ENCODE measurements at places on chromosomes 6 and 20.

- DNase-seq: peak; percentile 53
These were observed at the start of gene OGFR for GRCh38 chr20:62804627-62805154. Gene OGFR, plus strand, starts transcription at chr20:62804835. Its CDS starts 25 bp downstream, at chr20:62804860.

DNA sequence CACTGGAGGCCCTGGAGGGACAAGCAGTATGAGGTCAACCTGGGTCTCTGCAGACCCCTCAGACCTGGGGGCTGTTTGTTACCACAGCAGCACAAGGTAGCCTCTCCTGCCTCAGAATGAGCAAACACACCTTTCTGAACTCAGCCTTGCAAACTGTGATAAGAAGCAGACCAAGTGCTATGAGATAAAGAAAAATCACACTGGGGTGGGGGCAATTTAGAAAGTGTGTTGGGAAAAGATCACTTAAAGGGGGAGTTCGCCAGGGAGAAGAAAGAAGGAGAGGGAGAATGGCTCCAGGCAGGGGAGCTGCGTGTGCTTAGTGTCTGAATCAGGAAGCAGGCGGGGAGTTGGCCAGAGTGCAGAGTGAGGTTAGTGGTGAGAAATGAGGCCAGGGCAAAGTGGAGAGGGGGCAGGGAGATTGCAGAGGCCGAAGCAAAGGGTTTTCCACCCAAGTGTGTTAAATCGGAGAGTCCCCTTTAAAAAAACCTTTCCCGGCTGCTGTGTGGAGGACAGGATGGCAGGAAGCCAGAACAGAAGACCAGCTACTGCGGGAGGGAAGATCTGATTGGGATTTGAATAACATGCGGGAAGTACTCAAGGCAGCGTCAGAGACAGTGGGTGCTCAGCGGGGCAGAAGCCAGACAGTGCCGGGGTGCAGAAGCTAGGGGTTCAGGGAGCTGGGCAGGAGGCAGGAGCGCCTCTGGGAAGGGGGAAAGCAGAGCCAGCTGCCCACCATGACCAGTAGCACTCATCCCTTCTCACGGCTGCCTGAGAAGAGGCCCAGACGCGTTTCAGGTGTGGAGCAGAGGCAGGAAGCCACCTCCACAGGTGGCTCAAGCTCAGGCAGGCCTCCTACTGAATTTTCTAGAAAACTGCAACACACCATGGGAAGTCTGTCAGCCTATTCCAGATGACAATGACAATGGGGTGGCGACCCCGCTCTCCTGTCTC is 9.0 kb downstream of the ADA start:
- DNase-seq: no peak

GRCh38 chr6:156585859-156586258 is 191.3 kb upstream of the ARID1B start:
- no peak for DNase-seq

DNA sequence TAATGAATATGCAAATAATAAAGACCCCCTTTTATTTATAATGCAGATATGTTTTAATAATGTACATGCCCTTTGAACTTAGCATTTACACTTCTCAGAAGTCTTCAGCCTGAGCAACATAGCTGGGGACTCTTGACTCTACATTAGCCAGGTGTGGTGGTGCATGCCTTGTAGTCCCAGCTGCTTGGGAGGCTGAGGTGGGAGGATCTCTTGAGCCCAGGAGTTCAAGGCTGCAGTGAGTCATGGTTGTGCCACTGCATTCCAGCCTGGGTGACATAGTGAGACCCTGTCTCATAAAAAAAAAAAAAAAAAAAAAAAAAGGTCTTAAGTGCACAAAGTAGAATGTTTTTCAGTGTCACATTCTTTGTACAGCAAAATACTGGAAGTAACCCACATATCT is 17.3 kb upstream of the MAPK13 start:
- DNase-seq: no peak

GRCh38 chr6:63263444-63263843 is 52.2 kb downstream of the FKBP1C start:
- no peak for DNase-seq

- no peak for DNase-seq
These were observed 56.6 kb upstream of the RREB1 start for GRCh38 chr6:7050872-7051779.

DNA sequence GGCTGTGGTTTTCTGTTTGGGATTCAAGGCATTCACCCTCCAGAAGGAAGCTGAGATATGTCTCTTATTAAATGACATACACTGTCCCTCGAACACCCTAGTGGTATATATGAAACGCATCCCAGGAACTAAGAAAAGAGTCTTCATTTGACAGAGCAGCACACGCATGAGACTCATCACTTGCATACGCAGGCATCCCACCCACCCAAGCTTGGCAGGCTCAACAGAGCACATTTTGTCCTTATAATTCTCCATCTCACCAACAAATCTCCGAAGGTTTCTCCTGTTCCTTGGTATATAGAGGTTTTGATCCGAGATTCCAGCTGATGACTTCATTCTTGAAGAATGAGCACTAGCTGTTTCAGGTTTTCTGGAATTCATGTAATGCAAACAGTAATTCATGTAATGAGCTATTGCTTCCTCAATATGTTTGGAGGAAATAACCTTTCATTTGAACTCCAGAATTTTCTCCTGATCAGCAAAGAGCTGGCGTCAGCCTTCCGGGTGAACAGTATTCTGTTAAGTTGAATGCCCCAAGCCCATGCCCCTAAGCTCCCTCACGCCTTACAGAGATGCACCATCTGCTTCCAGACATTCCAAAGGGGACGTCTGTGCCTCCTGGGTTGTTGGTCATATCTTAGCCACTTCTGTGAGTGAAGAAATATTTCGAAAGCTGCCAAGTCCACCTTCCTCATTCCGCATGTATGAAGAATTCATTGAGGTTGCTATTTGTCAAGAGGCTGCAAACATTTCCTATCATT is 66.0 kb upstream of the CDH4 start:
- no peak for DNase-seq

GRCh38 chr6:31394381-31394780 is 9.0 kb upstream of the MICA start:
- no peak for DNase-seq

DNA sequence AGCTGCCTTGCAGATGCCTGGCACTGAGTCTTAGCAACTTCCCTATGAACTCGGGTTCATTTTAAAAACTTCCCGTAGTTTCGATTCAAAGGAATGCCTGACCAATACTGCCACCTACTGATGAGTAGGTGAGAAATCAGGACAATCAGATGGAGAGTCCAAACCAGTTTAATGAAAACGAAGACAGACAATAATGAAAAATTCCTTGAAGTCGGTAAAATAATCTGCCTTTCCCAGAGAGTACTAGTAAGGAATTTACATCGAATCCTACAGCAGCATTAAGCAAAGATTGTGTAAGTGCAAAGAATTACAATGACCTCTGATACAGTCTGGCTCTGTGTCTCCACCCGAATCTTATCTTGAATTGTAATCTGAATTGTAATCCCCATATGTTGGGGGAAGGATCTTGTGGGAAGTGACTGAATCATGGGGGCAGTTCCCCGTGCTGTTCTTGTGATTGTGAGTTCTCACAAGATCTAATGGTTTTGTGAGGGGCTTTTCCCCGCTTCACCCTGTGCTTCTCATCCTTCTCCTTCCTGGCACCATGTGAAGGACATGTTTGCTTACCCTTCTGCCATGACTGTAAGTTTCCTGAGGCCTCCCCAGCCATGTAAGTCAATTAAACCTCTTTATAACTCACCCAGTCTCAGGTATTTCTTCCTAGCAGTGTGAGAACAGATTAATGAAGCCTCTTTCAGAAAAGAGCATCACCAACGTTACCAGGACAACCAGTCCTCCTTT is 134.4 kb downstream of the ARHGAP18 start:
- no peak for DNase-seq

DNA sequence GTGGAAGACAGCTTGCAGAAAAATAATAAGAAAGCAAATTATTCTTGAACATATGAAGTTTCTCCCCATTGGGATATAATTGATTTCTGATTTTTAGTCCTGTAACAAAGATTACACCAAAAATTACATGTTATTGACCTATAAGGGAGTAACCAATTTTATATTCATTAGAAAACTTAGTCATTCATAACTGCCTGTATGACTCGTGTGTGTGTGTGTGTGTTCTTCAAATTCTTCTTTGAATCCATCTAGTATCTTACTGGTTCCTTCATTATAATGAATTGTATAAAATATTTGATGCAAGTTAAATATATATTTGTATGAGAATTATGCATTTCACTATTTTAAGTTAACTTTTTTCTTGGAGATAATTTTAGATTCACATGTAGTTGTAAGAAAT is 310.4 kb downstream of the HAO1 start:
- DNase-seq: no peak

DNA sequence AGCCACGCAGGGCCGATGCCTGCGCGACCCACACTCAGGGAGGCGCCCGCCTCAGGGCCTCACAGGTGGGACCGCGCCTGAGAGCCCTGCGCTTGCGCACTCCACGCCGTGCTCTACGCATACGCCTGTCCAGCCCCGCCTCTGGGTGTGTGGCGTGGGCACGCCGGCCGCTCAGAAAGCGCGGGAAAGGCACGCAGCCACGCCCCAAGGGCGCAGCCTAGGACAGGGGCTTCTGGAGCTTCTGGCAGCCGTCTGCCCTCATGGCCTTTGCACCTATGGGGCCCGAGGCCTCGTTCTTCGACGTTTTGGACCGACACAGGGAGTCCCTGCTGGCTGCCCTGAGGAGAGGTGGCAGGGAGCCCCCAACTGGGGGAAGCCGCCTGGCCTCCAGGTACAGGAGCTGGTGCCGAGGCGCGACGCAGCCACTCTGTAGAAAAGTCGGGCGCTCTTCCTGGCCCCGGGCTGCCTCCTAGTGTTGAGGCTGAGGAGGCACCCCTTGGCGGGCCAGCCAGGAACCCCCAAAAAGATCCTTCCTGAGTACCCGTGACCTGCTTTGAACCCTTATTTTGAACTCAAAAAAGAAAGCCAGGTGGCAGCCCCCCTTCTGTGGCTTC is at the start of gene SPO11:
Gene SPO11, plus strand, starts transcription at position 196 of the 614 bp plus-strand sequence. Its CDS starts 65 bp downstream, at position 261.
- DNase-seq: no peak

GRCh38 chr20:60341062-60341461 is 382.8 kb downstream of the CDH26 start:
- DNase-seq: no peak

- no peak for DNase-seq
These were observed 336.0 kb downstream of the DHX35 start for GRCh38 chr20:39298121-39298520.

DNA sequence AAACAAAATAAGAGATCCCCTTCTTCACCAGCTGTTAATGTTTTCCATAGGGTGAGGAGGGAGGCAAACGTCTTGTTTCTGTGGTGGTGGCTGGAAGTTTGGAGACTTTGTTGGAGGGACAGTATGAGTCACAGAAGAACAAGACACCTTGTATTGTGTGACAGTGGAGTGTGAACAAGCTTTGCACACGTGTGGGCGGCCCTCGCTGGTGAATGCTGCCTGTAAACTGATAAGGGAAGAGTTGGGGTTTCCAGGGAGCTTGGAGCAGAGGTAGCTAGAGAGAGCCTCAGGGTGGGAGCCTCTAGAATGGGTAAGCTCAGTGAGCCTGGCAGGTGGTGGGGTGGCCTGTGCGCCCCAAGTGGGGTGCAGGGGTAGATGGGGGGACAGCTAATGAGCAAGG is 78.3 kb downstream of the ZDHHC14 start:
- DNase-seq: peak; percentile 24

DNA sequence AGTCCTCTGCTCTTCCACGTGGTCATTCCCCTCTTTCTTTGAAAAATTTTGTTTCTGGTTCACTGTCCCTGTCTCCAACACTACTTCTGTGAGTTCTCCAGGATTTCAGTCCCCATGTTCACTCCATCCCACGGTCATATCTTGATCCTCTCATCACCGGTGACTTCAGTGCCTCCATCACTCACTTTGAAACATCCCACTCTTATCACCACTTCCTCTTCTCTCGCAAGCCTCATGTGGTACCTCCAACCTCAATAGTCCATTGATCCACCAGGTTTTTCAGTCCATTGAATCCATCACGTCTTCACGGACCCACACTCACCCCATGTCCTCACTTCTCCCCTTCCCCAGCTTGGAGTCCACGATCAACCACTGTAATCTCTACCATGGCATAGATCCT is 64.8 kb downstream of the CARMIL1 start:
- no peak for DNase-seq

- DNase-seq: no peak
These were observed 1.3 kb downstream of the NUP153 start for GRCh38 chr6:17705428-17705777.

DNA sequence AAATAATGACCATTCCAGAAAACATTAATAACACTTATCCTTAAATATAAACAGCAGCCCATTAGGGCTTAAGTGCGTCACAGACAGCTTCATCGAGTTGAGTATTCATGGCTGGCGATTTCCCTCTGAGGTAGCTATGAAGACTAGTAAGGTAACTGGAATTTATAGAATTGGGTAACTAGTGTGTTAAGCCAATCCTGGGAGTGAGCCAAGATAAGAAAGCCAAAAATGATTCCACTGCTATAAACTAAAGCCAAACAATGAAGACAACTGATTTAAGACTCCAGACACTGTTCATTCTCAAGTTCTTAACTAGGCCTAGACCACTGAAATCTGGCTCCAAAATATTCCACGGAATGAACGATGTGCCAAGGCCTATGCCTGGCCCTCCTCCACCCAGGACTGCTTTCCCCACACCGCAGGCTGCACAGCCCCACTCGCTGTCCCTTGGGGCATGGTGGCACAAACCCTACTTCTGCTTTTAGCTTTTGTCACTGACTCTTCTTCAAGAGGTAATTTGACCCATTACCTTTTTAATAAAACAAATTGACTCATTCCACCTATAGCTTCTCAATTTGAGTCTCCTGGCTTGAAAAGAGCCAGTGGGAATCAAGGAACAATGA is 66.0 kb downstream of the BLOC1S5 start:
- DNase-seq: no peak

DNA sequence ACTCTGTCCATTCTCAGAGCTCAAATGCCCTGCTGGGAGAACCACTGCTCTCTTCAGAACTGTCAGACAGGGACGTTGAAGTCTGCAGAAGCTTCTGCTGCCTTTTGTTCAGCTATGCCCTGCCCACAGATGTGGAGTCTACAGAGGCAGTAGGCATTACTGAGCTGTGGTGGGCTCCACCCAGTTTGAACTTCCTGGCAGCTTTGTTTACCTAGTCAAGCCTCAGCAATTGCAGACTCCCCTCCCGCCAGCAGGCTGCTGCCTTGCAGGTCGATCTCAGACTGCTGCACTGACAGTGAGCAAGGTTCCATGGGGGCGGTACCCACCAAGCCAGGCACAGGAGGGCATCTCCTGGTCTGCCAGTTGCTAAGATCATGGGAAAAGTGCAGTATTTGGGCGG is 21.8 kb upstream of the UFL1 start:
- DNase-seq: no peak

- DNase-seq: no peak
These were observed 597.9 kb downstream of the COL12A1 start for GRCh38 chr6:74607934-74608333.

All from stimulated activated CD4-positive, alpha-beta T cell treated with anti-CD3 and anti-CD28 coated beads, Interleukin-4, amount 100 ng/mL, for 48 hours (primary cell).